ENCODE measurements at places on chromosomes 7 and 10. TPM values are rescaled to one million over a fixed set of nuclear protein-coding genes. Genes with fewer than 3 reads are reported as not detected.
A peak's percentile ranks its signal among the peaks of the same experiment; 100 is the strongest.

The H2BK1 gene
- not detected for total RNA-seq

- H3K4me3 ChIP-seq, result no peak overlapping the region
- H3K36me3 ChIP-seq, result peaks cover 98% of the 10 kb centered on the region
- no peaks in the 10 kb centered on the region for H3K4me1 ChIP-seq
- H3K27ac ChIP-seq, result no peak overlapping the region
- no peaks in the 10 kb centered on the region for H3K27me3 ChIP-seq
Measured at GRCh38 chr10:99754670-99755069, 22.6 kb downstream of the CUTC start.

- no peak overlapping the region for H3K27ac ChIP-seq
- DNase-seq, result no peak
- H3K4me3 ChIP-seq, result no peak overlapping the region
- H3K4me1 ChIP-seq, result no peaks in the 10 kb centered on the region
- H3K36me3 ChIP-seq, result no peaks in the 10 kb centered on the region
- peaks cover 75% of the 10 kb centered on the region for H3K27me3 ChIP-seq
Measured at GRCh38 chr7:158498443-158499081, 89.1 kb downstream of the PTPRN2 start.

- H3K36me3 ChIP-seq, result no peaks in the 10 kb centered on the region
- peaks cover 100% of the 10 kb centered on the region for H3K27me3 ChIP-seq
- H3K4me1 ChIP-seq, result peaks cover 64% of the 10 kb centered on the region
- H3K4me3 ChIP-seq, result peak overlapping the region; percentile 25
- no peak for DNase-seq
Measured at GRCh38 chr7:155377838-155378579, 79.9 kb upstream of the EN2 start.

- no peaks in the 10 kb centered on the region for H3K36me3 ChIP-seq
- H3K4me3 ChIP-seq, result no peak overlapping the region
- no peaks in the 10 kb centered on the region for H3K27me3 ChIP-seq
- no peak overlapping the region for H3K27ac ChIP-seq
Measured at GRCh38 chr10:114808982-114809381, 12.6 kb upstream of the FHIP2A start.

- no peaks in the 10 kb centered on the region for H3K27me3 ChIP-seq
- DNase-seq, result no peak
- no peaks in the 10 kb centered on the region for H3K4me1 ChIP-seq
- H3K36me3 ChIP-seq, result peaks cover 81% of the 10 kb centered on the region
- no peak overlapping the region for H3K27ac ChIP-seq
Measured at GRCh38 chr10:86446440-86446839, 75.2 kb downstream of the WAPL start.

The VSTM2A gene
- total RNA-seq, result not detected

The MAT1A gene
- not detected for total RNA-seq

- no peak for DNase-seq
- peaks cover 20% of the 10 kb centered on the region for H3K4me1 ChIP-seq
- no peaks in the 10 kb centered on the region for H3K36me3 ChIP-seq
- no peak overlapping the region for H3K4me3 ChIP-seq
- no peaks in the 10 kb centered on the region for H3K27me3 ChIP-seq
Measured at GRCh38 chr7:151537818-151538561, 18.3 kb upstream of the RHEB start.

The CLDN12 gene
- 40.3 TPM for total RNA-seq

DNA sequence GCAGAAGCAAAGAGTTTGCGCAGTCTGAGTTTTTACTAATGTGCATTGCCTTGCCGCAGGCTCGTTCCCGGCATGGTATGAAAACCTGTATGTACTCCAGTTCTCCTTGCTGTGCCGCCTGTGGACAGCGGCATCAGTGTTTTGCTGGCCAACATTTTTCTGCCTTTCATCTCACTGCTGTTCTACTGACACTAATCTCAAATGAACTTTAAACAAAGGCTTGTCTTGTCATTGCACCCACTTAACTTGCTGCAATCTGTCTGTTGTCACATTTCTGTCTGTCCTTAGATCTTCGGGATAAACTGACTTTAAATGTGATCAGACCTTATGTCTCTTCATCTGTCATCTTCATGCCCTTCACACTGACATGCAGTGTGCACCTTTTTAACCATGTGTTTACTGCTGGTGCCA lies 71.7 kb upstream of the ZNRF2 start:
- no peak for DNase-seq
- H3K4me3 ChIP-seq, result no peak overlapping the region
- H3K27me3 ChIP-seq, result no peaks in the 10 kb centered on the region
- H3K4me1 ChIP-seq, result peaks cover 6% of the 10 kb centered on the region
- H3K27ac ChIP-seq, result no peak overlapping the region
- H3K36me3 ChIP-seq, result no peaks in the 10 kb centered on the region

- H3K27ac ChIP-seq, result no peak overlapping the region
- no peak overlapping the region for H3K4me3 ChIP-seq
- H3K4me1 ChIP-seq, result no peaks in the 10 kb centered on the region
- H3K36me3 ChIP-seq, result no peaks in the 10 kb centered on the region
Measured at GRCh38 chr10:5317547-5318107, 47.1 kb upstream of the UCN3 start.

GRCh38 chr10:63221950-63222349 lies 88.8 kb downstream of the NRBF2 start:
- peaks cover 48% of the 10 kb centered on the region for H3K4me1 ChIP-seq
- no peak overlapping the region for H3K4me3 ChIP-seq
- no peak overlapping the region for H3K27ac ChIP-seq
- no peaks in the 10 kb centered on the region for H3K36me3 ChIP-seq
- no peak for DNase-seq

GRCh38 chr7:120724955-120725354 lies 133.0 kb downstream of the TSPAN12 start:
- no peaks in the 10 kb centered on the region for H3K4me1 ChIP-seq
- H3K36me3 ChIP-seq, result no peaks in the 10 kb centered on the region
- no peak overlapping the region for H3K27ac ChIP-seq

DNA sequence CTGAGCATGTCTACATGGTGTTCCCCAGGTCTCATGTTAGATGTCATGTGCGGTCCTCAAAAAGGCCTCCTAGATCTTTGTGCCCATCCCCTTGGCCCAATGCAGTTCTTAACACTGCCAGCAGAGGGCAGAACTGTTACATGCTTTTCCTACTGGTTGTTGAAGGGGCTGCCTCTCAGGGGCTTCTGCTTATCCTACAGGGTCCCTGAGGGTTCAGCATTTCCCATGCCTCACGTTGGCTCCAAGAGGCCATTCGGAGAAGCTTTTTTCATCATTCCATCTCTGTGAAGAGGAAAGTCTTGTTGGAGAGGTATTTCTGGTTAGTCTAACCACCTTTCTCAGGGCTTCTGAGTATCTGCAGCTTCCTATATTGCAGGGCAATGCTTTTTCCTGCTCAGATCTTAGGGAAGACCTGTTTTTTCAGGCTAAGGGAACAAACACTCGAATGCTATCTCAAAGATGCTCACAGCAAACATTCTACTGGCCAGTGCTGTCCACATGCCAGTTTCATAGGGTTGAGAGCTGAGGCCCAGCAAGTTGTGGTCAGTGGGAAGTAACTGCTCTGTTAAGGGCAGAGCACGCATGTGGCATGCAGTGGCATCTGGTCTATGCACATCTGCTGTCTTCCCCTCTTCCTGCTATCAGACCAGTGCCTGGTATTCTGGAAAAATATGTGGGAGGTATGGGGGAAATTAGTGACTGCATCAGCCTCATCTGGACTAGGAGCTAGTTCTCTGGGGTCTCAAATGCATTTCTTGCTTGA lies 31.5 kb downstream of the MBL2 start:
- no peak for DNase-seq
- H3K27ac ChIP-seq, result no peak overlapping the region
- H3K27me3 ChIP-seq, result peaks cover 15% of the 10 kb centered on the region
- H3K36me3 ChIP-seq, result no peaks in the 10 kb centered on the region
- H3K4me3 ChIP-seq, result no peak overlapping the region
- no peaks in the 10 kb centered on the region for H3K4me1 ChIP-seq

GRCh38 chr7:82729172-82730030 lies 285.8 kb upstream of the CACNA2D1 start:
- DNase-seq, result no peak
- no peaks in the 10 kb centered on the region for H3K36me3 ChIP-seq
- H3K4me1 ChIP-seq, result no peaks in the 10 kb centered on the region
- no peak overlapping the region for H3K27ac ChIP-seq

- H3K27ac ChIP-seq, result peak overlapping the region; percentile 13
- no peak for DNase-seq
- no peaks in the 10 kb centered on the region for H3K36me3 ChIP-seq
- no peaks in the 10 kb centered on the region for H3K27me3 ChIP-seq
Measured at GRCh38 chr7:120809260-120809659, 48.7 kb downstream of the TSPAN12 start.

The CTAGE8 gene
- 0.08 TPM for total RNA-seq

DNA sequence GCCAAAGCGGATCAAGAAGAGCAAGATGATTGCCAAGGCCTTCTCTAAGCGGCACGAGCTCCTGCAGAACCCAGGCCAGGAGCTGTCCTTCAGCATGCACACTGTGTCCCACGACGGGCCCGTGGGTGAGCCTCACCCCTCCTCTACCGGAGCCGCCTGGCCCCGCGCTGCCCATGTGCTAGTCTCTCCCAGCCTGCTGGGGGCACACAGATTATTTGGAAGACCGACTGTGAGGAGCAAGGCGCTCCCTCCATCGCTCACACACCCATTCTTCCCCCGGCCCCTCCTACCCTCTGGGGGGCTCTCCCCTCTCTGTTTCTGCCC lies 13.9 kb upstream of the AHCYL2 start:
- no peak overlapping the region for H3K4me3 ChIP-seq
- H3K27ac ChIP-seq, result no peak overlapping the region
- no peak for DNase-seq
- peaks cover 4% of the 10 kb centered on the region for H3K36me3 ChIP-seq

DNA sequence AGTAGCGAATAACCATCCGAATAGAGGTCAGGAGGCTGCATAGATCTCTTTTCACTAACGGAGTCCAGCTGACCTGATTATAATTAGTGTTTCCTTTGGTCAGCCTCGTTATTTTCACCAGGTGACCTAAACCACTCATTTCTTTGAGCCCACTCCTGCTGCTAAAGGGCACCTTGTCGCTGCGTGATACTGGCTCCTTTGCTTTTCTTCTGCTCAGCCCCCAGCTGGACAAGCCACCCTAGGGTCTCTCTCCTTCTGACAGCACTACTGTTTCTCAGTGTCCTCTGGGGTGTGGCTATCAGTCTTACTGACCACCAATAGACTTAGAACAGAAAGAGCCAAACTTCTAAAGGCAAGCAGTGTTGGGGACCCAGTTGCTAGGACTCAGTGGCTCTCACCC lies 2.7 kb upstream of the IGFBP3 start:
- H3K27me3 ChIP-seq, result peaks cover 10% of the 10 kb centered on the region
- no peak overlapping the region for H3K4me3 ChIP-seq
- H3K36me3 ChIP-seq, result no peaks in the 10 kb centered on the region

The NOS3 gene
- 12.6 TPM for total RNA-seq

DNA sequence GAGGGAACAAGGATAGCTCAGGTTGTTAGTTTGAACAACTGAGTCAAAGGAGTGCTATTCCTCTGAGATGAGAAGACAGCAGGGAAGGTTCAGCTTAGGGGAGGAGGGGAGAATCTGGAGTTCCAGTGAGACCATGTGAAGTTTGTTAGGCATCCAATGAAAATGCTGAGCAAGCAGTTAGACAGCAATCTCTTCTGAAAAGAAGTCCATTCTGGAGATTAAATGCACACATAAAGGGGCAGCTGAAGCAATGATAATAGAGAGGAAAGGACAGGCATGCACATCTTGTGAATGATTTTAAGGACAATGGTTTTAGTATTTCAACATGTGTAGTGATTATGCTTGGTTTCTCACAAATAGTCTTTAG lies 89.7 kb upstream of the GHITM start:
- no peaks in the 10 kb centered on the region for H3K36me3 ChIP-seq
- H3K27me3 ChIP-seq, result no peaks in the 10 kb centered on the region
- H3K4me1 ChIP-seq, result no peaks in the 10 kb centered on the region

DNA sequence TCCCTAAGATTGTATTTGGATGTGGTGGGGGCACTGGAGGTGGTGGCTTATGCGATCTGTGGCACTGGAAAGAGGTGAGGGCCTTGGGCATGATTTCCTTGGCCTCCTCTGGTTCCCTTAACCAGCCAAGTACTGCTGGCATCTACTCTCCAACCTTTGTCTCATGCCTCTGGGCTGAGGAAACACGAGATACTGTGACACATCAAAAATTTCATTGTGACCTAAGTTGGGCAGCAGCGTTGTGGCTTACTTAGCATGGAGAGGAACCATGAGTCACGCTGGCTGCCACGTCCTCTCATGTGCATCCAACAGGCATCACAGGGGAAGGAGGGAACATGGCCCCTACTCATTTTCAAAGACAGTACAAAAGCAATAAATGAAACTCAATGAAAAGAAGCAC lies 29.7 kb upstream of the GSDME start:
- H3K27me3 ChIP-seq, result no peaks in the 10 kb centered on the region
- no peak overlapping the region for H3K27ac ChIP-seq
- no peaks in the 10 kb centered on the region for H3K36me3 ChIP-seq
- no peak overlapping the region for H3K4me3 ChIP-seq

- peaks cover 51% of the 10 kb centered on the region for H3K27me3 ChIP-seq
- no peak for DNase-seq
- no peak overlapping the region for H3K4me3 ChIP-seq
- no peaks in the 10 kb centered on the region for H3K36me3 ChIP-seq
Measured at GRCh38 chr10:23155169-23155568, 36.9 kb upstream of the PTF1A start.

GRCh38 chr7:133912916-133913697 lies 214.0 kb upstream of the LRGUK start:
- no peak overlapping the region for H3K27ac ChIP-seq
- DNase-seq, result no peak
- peaks cover 8% of the 10 kb centered on the region for H3K36me3 ChIP-seq
- no peaks in the 10 kb centered on the region for H3K27me3 ChIP-seq

The C7orf33 gene
- not detected for total RNA-seq

GRCh38 chr10:74991435-74991834 lies 120.0 kb upstream of the SAMD8 start:
- H3K4me1 ChIP-seq, result peaks cover 40% of the 10 kb centered on the region
- H3K36me3 ChIP-seq, result peaks cover 29% of the 10 kb centered on the region
- H3K4me3 ChIP-seq, result no peak overlapping the region
- no peak for DNase-seq
- H3K27me3 ChIP-seq, result no peaks in the 10 kb centered on the region

- DNase-seq, result no peak
- H3K4me1 ChIP-seq, result no peaks in the 10 kb centered on the region
- no peaks in the 10 kb centered on the region for H3K36me3 ChIP-seq
- H3K4me3 ChIP-seq, result peak overlapping the region; percentile 58
Measured at GRCh38 chr10:26567351-26567721, 129.2 kb downstream of the APBB1IP start.

The HOXA7 gene
- total RNA-seq, result 0.36 TPM

GRCh38 chr7:158759749-158760444 lies 55.3 kb upstream of the NCAPG2 start:
- H3K27me3 ChIP-seq, result no peaks in the 10 kb centered on the region
- peaks cover 89% of the 10 kb centered on the region for H3K36me3 ChIP-seq
- DNase-seq, result no peak
- no peak overlapping the region for H3K27ac ChIP-seq
- H3K4me1 ChIP-seq, result peaks cover 17% of the 10 kb centered on the region

DNA sequence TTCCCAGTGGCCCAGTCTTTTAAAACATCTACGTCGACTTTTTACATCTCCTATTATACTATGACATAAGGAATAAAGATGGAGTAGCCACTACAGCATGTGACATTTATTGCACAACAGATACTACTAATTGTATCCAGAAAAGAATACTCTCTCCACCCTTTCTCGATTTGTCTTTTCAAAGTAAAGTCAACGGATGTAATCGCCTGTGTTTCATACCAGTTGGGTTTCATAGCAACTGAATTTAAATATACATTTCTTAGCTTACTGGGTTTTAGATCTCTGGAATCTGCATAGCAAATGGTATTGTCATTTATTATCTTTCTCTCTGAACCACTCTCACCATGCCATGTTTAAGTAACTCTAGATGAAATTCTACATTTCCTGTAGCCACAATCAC lies 86.4 kb upstream of the TRIL start:
- H3K36me3 ChIP-seq, result no peaks in the 10 kb centered on the region
- DNase-seq, result no peak
- peaks cover 31% of the 10 kb centered on the region for H3K4me1 ChIP-seq
- no peak overlapping the region for H3K4me3 ChIP-seq
- no peaks in the 10 kb centered on the region for H3K27me3 ChIP-seq
